Hematopoietic multipotent progenitor cell treated with erythropoietin and hydrocortisone succinate and interleukin-3 and kit ligand, for 6 days (in vitro differentiated cells): ENCODE measurements at places on chromosomes 5 and 9.

- DNase-seq, result no peak
Measured at GRCh38 chr9:99515895-99516656, 294.0 kb downstream of the SEC61B start.

DNA sequence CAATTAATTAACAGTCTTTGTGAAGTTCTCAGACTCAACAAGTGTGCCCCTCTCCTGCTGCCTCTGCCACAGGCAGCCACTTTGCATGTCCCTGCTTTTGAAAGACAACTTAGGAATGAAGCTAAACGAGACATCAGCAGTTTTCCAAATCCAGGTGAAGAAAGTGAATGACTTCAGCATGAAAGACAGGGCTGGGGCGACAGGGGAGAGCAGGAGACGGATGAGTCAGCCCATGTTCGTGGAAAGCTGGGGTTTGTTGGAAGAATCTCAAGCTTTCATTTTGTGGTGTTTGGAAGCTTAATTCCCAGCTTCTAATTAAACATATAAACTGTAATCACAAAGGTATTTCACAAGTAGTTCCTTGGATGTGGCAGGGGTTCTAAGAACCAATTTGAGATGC, 207.8 kb upstream of the MAP3K1 start:
- DNase-seq, result no peak

DNA sequence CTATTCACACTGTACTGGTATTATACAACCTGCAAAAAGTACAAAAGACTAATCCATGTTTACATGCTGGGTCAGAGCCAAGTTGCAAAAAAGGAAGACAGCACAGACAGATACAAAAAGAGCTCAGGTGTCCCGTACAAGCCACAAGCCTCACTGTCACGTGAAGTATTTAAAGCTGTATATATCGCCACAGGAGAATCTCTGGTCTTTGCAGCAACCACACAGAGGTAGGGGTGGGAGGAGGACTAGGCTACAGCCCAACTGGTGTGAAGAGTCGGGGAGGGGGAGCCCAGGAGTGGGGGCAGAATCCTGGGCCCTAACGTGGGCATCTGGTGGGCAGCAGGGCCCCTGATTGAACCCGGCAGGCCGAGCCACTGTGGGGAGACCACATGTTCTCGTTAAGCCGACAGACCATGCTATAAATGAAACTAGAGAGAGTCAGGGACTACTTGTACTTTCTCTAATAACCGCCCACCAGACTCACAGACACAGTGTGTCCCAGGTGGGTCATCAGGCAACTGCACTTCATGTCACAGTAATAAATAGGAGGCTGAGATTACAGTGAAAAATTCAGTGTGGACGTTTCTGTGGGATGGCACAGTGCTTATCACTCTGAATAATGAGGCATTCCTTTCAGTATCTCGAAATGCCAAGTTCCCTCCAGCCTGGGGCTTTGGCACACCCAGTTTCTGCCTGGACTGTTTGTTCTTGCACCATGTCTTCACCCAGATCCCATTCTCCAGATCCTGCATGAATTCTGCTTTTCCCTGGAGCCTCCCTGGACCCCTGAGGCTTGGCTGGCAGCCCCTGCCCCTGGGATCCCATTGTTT, 79.3 kb upstream of the SH3PXD2B start:
- no peak for DNase-seq

- peak; percentile 43 for DNase-seq
Measured at GRCh38 chr5:103358305-103358995, 99.9 kb downstream of the MACIR start.

DNA sequence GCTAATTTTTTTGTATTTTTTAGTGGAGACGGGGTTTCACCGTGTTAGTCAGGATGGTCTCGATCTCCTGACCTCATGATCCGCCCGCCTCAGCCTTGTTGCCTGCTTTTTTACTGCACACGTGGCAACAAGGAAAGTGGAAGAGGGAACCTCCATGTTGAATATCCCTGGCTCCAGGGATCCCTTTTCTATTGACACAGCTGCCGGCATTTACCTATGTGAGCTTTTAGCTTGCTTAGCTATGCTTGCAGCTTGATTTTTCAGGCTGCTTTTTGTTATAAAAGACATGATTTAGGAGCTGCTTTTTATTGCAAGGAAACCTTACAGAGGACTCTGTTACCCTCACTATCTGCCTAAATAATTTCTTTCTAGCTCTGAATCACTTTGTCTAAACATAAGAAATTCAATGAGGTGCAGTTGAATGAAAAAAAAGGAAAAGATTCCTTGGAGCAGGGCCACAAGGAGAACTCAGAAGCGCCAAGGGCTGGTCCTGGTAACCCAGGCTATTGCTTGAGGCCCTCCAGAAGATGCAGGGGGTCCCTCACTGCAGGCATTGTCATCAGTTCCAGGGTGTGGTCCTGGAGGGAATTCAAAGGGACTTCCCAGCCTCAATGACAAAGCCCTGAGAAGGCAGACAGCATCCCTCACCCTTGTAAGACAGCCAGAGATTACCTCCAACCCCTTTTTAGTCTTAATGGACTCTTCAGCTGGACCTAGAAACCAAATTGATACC, 89.9 kb downstream of the SYK start:
- no peak for DNase-seq

DNA sequence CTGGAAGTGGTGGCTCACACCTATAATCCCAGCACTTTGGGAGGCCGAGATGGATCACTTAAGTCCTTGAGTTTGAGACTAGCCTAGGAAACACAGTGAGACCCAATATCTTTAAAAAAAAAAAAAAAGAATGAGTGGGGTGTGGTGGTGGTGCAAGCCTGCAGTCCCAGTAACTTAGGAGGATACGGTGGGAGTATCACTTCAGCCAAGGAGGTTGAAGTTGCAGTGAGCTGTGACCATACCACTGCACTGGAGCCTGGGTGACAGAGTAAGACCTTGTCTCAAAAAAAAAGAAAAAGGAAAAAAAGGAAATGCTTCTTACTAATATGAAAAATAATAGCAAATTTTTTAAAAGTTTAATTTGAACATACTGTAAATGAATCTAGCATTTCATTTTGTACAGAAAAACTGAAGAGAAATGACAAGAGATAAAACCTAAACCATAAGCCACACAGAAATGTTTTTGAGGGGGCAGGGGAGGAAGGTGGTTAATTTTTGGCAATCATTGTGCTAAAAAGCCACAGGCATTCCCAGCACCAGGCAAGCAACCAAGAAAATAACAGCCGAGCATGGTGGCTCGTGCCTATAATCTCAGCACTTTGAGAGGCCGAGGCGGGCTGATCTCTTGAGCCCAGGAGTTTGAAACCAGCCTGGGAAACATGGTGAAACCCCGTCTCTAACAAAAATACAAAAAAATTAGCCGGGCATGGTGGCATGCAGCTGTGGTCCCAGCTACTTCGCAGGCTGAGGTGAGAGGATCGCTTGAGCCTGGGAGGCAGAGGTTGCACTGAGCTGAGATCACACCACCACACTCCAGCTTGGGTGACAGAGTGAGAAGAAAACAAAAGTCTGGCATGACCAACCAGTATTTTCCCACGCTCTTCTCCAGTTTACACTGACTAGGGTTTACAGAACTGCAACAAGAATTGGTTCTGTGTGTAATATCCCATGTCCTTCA, 114.5 kb upstream of the NR5A1 start:
- peak; percentile 25 for DNase-seq

- peak; percentile 25 for DNase-seq
Measured at GRCh38 chr5:54115735-54116403, 194.5 kb downstream of the ARL15 start.

DNA sequence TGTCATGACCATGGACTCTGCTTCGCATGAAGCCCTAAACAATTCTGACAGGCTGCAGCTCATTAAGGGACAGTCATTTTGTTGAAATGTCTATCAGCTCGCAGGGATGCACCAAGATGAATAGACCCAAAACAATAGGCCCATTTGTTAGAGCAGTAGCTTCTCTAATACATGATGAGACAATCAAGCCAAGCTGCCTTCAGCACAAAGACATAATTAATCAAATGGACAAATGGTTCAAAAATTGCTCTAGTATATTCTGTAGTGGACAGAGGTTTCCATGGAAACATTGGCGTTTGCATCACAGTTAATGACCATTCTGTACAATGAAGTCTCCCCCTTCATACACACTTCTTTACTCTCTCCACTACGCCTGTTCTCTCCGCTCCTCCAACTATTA, 274.6 kb downstream of the ANXA1 start:
- DNase-seq, result no peak

DNA sequence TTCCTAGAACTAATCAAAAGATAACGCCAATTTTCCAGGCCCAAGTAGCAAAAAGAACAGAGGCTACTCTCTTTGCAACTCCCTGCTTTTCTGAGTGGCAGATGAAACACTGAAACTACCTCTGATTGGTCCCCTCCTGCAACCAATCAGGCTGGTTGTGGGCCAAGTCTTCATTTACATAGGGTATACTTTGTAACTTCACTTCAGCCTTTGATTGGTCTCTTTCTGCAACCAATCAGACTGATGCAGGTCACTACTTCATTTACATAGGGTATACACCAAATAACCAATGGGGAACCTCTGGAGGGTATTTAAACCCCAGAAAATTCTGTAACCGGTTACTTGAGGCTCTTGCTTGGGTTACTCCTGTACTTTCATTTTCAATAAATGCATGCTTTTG, 289.6 kb downstream of the MED10 start:
- DNase-seq, result no peak

DNA sequence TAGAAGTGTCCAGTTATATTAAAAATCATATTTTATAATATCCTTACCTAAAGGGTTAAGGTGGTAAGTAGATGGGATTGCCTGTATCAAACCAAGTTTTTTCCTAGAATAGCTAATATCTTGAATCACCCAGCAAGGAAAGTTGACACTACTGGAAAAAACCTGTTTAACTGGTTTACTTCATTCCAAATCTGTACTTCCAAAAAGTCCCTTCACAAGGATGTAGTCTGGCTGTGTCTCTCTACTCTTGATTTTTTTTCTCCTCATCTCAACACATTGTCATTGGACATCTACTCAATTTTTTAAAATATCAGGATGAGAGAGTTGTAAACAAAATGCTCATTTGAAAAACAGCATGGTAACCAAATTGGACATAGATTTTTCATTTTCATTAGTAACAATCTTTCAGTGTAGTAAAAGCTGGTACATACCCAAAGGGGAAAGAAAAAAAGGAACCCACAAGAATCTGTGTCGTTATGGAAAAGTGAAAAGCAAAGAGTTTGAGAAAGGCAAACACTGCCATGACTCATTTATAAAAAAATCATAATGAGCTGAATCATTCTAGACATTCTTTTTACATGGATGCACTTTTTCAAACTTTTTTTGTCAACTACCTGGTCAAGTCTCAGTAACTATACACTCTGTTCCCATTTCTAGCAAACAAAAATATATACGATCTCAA, 173.5 kb downstream of the GLIS3 start:
- no peak for DNase-seq

DNA sequence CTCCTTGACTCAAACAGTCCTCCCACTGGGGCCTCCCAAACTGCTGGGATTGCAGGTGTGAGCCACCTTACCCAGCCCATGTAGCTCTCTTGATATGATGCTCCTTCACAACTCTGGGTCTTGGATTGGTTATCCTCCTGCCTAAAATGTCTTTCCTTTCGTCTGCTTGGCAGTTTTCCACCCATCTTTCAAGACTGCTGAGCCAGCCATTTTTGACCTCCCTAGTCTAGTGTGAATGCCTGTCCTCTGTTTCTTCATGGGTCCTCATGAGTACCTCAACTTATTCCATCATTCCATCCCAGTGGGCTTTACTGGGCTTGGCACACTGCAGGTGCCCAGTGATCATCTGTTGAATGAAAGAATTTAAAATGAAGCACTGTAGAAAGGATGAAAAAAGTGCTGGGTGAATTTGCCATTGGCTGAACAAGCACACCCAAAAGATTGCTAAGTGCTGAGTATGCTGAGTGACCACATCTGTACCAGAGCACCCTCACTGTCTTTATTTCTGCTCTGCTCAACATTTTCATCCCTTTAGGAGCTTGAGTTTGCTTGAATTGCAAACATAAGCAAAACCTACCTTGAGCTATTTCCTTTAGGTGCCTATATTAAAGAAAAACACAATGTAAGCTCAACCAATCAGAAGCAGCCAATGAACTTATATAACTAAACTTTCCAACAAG, 84.8 kb upstream of the FAM169A start:
- no peak for DNase-seq

DNA sequence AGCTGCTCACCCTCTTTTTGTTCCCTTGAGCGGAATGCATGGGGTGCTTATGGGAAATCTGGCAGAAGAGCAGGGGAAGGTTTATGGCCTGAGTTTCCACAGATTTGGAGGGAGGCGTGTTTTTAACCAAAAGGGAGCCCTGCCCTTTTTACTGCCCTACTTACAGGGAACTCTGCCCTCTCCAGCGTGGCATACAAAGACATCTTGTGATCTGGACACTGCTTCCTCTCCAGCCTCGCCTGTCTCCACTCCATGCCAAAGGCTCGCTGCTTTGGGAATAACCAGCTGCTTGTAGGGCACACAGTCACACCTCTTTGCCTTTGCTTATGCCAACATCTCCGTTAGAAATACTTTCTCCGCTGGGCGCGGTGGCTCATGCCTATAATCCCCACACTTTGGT, 314.2 kb downstream of the ARHGAP26 start:
- DNase-seq, result no peak

- DNase-seq, result no peak
Measured at GRCh38 chr5:38059876-38060275, 198.5 kb upstream of the EGFLAM start.

DNA sequence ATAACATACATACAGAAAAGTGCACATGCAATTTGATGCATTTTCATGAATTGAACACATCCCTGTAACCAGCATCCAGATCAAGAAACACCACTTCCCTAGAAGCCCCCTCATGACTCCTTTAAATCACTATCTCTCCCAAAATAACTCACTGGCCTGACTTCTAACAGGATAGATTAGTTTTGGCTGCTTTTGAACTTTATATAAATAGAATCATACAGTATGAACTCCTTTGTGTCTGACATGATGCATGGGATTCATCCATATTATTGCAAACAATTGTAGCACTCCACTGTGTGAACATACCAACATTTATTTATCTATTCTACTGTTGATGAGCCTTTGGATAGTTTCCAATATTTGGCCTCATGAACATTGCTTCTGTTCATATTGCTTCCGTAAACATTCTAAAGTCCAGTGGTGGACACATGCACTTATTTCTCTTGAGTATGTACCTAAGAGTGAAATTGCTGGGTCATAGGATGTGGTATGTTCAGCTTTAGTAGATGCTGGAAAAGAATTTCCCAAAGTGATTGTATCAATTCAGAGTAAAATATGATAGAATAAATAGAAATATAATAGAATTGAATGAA, 148.7 kb upstream of the GDNF start:
- no peak for DNase-seq

DNA sequence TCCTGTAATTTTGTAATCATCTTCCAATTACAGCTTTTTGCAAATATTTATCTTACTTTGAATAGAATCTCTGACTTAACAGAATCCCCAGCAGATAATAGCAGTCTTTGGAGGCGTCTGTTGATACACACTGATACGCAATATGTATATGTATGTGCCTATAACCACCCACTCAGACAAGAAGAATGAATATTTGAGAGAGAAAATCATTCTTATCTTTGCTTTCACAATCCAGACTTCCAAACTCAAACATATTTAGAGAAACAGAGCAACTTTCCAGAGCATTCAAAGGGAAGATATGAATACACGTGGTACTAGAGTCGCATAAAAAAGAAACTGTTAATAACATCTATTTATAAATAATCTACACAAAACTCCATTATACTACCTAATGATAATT, 6.1 kb downstream of the RORB start:
- DNase-seq, result no peak
